ENCODE measurements at places on chromosomes 2 and 18. TPM values are rescaled to one million over a fixed set of nuclear protein-coding genes. Genes with fewer than 3 reads are reported as not detected.

The CDK5R2 gene
- total RNA-seq, result not detected

GRCh38 chr2:201362396-201362795, 5.3 kb upstream of the FLACC1 start:
- peak; percentile 34 for DNase-seq

The KCNIP3 gene
- 3.0 TPM for total RNA-seq

GRCh38 chr2:62234755-62235655, 39.1 kb downstream of the B3GNT2 start:
- DNase-seq, result no peak

The ADRA2B gene
- total RNA-seq, result not detected

GRCh38 chr18:53534695-53535094, 689.8 kb downstream of the MBD2 start:
- no peak for DNase-seq

- no peak for DNase-seq
Measured at GRCh38 chr2:136117391-136117841, 533 bp downstream of the CXCR4 start.

The TUBA3E gene
- not detected for total RNA-seq

DNA sequence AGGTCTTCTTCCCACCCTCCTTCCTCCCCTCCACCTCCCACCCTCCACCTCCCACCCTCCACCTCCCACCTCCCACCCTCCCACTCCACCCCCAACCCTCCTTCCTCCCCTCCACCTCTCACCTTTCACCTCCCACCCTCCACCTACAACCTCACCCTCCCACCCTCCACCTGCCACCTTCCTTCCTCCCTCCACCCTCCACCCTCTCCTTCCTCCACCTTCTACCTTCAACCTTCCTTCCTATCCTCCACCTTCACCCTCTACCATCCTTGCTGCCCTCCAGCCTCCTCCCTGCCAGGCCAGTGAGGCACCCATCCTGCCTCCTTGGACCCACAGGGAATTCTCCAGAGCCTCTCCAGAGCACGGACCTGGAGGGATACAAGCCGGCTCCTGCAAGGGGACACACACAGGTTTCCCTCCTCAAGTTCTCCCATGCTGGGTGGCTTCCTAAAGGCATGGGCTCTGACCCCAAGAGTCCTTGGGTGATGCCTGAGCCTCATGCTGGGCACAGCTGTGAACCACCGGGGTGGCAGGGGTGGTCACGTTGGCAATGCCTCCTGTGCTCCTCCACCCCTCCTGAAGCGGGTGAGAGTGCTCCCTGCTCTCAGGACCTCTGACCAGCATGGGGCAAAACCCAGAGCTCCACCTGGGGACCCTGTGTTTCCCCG, 293.0 kb downstream of the NDUFA10 start:
- no peak for DNase-seq

DNA sequence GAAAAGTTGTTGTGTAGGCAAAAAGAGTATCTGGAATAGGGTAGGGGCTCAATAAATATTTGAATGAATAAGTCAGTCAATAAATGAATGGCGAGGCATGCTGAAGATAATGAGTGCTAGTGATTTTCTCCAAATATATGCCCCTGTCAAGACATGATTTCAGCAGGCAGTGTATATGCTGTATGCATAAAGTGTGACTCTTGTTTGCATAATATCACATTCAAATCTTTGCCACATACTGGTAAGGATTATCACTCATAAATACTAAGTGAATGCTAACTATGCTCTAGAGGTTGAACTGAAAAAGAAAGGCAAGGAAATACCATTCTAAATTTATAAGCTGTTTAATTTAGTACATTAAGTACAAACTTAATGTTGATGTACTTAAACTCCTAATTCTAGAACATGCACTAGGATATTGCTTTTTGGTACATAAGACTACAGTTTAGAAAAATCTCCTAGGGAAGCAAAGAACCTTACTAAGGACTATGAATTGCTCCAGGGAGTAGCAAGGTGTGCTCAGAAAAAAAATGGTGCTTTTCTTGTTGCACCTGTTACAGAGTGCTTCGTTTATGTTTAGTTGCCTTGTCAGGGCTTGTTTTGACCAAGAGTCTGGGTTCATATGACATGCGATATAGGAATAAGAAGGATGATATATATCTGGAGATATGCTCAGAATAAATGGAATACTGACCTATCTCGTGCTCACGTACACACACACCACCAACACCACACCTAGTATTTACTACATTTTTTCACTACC, 224.0 kb upstream of the TANK start:
- DNase-seq, result no peak

DNA sequence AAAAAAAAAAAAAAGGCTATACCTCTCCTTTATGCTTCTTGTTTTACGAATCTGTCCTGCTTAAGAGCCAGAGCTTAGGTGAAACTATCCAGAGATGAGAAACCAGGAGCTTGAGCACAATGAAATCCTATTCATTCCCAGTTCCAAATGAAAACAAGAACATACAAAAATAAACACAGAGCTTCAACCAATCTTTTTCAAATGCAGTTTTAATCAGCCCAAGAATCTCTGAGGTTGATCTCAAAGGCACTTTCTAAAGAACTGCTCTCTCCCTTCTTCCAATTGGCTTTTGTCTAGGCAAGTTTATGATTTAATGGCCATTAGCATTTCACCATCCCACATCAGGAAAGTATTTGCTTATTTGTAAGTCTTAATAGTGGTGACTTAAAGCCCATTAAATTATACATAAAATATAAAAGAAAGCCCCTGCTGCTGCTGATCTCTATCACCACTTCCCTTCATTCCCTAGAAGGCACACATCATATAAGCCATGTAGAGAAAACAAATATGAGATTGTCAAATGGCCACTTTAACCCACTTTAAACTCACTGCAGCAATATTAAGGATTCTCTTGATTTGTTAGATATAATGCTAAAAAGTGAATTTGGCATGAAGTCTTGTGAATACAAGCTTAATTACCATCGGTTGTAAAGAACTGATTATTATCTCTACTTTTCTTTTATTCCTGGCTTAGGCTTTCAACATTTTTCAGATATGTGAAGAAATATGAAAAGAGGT, 29.3 kb upstream of the SCN9A start:
- no peak for DNase-seq

GRCh38 chr2:88232074-88232782, 62.1 kb downstream of the THNSL2 start:
- no peak for DNase-seq

- DNase-seq, result no peak
Measured at GRCh38 chr18:56097621-56098020, 509.6 kb upstream of the TCF4 start.

The REG3G gene
- total RNA-seq, result not detected

The ATIC gene
- total RNA-seq, result 145 TPM

GRCh38 chr2:28347596-28347995, 45.1 kb upstream of the FOSL2 start:
- no peak for DNase-seq

GRCh38 chr18:58966005-58966677, 101.5 kb downstream of the ZNF532 start:
- DNase-seq, result no peak

The KCNG2 gene
- total RNA-seq, result not detected

The ANKRD30BL gene
- total RNA-seq, result not detected

DNA sequence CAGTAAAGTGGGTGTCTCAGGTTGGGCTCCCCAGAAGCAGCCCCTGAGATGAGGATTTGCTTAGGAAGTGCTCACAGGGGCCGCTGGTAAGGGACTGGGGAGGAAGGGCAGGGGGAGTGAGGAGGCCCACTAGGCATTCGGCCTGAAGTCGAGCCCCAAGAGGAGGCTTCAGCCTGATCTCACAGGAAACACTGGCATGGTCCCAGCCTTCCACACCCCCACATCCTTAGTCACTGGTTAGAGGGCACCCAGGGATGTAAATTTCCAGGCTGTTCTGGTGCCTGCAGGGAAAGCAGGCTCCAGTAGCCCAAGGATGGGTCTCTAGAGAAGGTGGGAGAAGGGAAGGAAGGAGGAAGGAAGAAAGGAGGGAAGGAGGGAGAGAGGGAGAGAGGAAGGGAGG, 22.4 kb upstream of the KCNK3 start:
- DNase-seq, result peak; percentile 20

DNA sequence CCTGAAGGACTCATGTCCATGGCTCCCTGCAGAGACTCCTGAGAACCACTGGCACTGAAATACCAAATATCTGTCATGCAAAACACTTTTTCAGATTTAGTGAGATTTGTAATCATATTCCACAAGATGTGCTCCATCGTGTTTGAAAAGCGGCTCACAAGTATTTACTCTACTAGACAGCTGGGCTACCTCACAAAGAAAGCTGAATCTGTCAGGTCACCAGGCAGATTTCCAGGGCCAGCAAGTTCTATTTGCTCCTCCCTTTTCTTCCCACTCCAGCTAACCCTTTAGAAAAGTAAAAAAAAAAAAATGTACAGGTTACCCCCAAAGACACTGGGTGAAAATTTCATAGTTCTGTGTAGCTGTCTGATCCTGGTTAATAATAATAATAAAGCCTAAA, 22.9 kb downstream of the WIPF1 start:
- no peak for DNase-seq

DNA sequence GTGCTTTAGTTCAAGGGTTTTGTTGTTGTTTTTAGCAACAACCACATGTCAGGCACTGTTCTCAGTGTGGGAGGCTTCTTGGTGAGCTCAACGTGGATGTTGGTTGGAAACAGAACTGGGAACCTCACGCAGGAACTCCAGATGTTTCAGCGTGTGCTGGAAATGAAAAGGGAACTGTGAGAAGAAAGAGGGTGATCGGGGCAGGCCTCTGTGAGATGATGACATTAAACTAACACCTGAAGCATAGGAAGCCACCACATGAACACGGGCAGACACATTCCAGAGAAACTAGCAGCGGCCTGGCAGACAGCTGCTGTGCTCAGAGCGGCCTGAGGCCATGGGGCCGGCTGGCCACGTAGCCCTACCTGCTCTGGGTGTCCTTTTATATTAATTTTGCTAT, 66.4 kb downstream of the COA5 start:
- DNase-seq, result no peak

GRCh38 chr2:20594957-20595356, 55.9 kb downstream of the HS1BP3 start:
- DNase-seq, result no peak

The REG1B gene
- not detected for total RNA-seq

The TEKT4 gene
- total RNA-seq, result not detected

DNA sequence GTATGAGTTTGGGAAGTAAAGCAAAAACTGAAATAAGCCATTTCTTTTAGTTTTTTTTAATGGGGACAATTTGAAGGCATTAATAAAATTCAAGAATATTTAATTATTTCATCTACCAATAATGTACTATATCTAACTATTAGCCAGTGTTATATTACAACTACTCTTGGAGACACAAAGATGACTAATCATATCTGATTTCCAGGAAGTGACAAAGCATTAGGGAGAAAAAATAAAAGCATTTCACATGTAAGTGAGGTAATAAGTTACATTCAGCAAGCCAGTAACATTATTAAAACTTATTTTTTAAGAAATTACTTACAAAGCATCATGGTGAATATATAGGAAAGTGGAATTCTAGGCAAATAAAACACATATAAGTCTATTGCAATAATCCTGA, 781.3 kb upstream of the NRXN1 start:
- DNase-seq, result peak; percentile 28

DNA sequence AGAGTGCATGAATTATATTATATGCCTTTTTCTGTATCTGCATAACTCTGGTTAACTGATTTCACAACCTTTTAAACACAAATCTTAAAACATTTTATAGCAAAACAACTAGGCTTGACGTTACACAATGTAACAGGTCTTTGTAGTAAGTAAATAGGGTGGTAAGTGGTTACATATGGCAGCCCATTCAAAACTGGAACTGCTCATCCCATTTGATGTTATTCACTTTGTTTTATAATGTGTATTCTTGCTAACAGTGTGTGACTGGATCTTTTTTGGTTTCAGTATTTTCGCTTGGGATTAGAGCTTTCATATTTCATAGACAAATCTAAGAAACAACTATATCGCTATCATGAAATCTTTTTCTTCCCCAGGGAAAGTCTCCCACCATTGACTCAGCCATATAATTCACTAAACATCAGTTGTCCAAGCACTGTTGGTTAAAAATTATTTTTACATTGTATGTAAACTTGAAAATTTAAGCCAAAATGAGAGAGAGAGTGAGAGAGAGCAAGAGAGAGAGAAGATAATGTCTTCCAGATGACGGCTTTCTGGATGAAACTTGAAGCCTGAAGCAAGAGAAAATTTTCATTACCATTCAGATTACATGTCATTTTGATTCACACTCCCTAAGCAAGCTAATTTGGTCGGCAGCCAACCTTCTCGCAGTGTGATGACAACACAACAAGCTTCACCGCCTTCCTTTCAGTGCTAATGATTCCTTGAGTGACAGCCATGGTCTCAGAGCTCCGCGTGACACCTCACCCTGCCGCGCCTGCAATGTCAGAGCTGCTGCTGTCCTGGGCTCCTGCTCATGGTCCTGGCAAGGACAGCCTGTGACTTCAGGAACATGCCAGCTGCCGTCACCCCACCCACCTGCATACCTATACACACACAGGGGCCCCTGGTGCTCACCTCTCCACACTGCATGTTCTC, 946.9 kb upstream of the SOX11 start:
- DNase-seq, result no peak

- no peak for DNase-seq
Measured at GRCh38 chr2:178211460-178211859, 17.1 kb downstream of the OSBPL6 start.

The ITPRIPL1 gene
- 0.80 TPM for total RNA-seq

GRCh38 chr2:27351802-27352598, 4.6 kb downstream of the GTF3C2 start:
- DNase-seq, result no peak

DNA sequence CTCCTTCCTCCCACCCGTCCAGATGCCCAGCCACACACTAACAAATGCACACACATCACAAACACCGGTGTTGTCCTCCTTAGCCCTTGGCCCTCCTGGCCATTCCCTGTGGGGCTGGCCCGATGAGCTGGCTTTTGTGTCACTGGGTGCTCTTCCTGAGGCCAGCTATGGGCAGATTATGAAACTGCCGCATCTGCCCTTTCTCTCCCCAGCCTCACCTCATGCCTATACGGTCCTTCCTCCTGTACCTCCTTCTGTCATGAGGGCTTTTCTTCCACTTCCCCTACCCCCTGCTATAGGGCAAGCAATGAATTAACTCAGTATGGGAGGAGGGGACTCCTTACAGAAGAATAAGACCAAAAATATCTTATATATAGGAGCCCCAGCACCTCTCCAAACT, 10.3 kb upstream of the INO80C start:
- DNase-seq, result no peak

GRCh38 chr2:20179755-20180594, 45.0 kb downstream of the SDC1 start:
- no peak for DNase-seq

- no peak for DNase-seq
Measured at GRCh38 chr2:34670482-34670881, 1071.4 kb upstream of the FAM98A start.

All from HFFc6 (cell line).